ENCODE measurements at places on chromosomes 11 and 22. TPM values are rescaled to one million over a fixed set of nuclear protein-coding genes. Genes with fewer than 3 reads are reported as not detected.

- peak; percentile 30 for DNase-seq
Observed at GRCh38 chr22:49937758-49938564, 19.5 kb downstream of the CRELD2 start.

DNA sequence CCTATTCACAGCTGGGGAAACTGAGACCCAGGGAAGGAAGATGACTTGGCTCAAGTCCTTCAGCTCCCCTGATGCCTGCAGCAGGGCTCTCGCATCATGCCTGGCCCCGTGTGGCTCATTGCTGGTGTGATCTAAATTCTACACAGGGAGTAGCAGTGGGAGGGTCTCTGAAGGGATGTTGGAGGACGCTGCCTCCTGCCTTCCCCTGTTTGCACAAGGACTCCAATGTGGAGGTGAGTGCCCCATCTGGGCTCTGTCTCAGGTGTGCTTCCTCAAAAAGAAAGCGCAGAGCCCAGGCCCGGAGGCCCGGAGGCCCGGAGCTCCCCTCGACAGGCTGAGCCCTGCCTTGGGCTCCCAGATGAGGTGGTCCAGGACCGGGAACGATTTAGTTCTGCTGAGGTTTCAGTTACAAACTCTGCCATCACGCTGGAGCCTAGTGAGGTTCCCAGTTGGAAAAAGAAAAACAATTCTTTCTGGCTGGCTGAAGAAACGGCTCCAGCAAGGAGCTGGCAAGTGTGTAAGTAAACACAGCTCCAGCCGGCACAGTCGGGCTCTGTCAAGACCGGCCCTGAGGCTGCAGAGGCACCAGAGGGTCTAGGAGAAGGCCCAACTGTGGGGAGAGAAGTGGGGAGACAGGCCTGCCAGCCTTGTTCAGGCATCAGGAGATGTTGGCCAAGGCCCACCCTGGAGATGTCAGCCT is 49.8 kb downstream of the NAT10 start:
- DNase-seq = no peak

DNA sequence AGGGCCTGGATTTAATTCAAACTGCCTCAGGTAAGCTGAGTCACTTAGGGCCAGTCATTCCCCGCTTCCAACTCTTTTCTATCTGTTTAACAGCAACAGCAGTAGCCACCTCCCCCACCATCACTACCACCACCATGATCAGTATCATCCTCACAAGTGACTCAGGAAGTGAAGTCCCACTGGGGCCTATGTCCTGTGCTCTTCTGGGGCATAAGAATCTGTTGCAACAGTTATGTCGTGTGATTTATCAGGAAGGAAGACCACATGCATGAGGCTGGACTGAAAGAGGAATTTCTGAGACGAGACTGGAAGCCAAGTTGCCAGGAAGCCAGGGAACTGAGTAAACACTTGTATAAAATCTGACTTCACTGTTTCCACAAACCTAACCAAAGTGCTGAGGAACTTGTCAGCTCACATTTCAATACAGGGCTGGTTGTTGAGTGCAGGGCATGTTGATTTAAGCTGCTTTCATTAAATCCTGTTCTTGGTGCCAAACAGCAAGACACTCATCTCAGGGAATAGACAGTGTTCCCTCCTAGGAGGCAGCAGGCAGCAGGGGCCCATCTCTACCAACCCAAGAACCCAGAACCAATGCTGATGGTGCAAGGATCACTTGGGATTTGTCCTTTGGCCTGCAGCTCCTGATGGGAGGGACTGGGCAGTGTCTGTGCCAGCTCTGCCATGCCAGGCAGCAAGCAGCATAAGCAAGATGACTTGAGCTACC is 226.7 kb upstream of the NARS2 start:
- DNase-seq = peak; percentile 83

DNA sequence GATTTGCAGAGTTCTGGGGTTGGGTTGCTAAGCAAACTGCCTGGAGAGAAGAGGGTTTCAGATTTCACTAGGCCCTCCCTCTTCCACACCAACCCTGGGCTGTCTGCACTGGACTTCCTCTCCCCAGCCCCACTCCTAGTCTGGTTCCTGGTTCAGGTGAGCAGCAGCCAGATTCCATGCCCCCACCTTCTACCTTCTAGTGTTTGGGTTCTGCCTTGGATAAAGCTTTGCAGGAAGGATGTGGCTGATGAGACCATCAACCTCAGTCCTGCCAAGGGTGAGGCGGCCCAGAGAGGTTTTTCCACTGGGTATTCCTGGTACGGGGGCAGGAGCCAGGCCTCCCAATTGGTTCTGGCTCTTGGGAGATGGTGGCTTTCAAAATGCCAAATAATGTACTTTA is 68.3 kb downstream of the BCR start:
- DNase-seq = peak; percentile 53

- no peak for DNase-seq
Observed at GRCh38 chr22:39204216-39204615, 40.6 kb downstream of the PDGFB start.

Gene TYMP
- total RNA-seq = 21.6 TPM

Gene MMP8
- under 0.01 TPM for total RNA-seq

Gene PIWIL4
- total RNA-seq = 0.86 TPM

GRCh38 chr11:1919391-1920127 is at the start of gene TNNT3:
TSS of gene TNNT3 (plus strand) at chr11:1919703. CDS start at chr11:1922875, 3,172 bp downstream.
- no peak for DNase-seq

Gene RPUSD4
- 19.0 TPM for total RNA-seq

DNA sequence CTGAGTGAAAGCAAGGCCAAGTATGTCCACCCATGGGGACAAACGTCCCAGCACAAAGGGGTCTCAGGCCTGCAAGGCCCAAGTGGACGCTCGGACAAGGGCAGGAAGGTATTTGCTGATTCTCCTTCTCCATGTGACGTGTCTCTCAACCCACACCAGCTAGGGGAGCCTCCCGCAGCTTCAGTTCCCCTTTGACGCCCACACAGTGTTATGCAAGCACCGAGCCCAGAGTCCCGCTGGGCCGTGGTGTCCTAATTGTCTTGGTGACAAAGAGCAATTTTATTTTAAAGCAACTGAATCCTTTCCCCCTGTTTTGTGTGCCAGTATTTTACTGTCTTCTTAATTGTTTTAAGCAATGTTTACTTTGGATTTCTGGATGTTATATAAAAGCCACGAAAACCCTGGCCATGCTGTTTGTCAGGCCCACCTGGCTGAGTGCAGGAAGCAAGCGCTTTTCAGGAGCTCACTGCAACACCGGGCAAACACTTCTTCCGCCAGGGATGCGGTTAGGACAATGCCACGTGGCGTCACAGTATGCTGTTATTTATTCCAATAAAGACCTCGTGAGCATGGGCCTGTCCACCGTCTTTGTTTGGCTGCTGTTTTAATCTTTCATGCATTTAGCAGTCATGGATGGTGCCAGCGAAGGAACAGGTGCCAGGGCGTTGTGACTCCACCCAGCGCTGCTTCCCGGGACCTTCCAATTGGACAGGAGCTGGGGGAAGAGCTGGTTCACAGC is 8.2 kb upstream of the PARVG start:
- DNase-seq = peak; percentile 10

Gene SERHL2
- total RNA-seq = 2.2 TPM

DNA sequence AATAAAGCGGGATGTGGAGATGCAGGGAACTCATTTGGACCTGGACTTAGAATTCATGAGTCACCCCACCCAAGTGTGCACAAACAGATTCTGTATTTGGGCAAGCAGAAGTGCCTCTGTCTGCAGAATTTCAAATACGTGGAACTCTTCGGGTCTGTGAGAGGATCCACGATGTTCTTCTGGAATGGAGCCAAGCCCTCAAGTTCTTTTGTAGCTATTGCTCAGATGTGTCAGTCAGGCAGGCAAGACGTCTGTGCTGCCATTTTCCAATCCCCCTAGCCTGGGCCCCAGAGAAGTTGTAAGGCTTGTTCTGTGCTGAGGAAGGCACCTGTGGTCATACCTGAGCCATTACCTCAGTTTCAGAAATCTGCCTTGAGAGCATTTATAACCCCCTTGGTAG is 132.8 kb upstream of the RASSF10 start:
- no peak for DNase-seq

Gene CECR2
- total RNA-seq = not detected

DNA sequence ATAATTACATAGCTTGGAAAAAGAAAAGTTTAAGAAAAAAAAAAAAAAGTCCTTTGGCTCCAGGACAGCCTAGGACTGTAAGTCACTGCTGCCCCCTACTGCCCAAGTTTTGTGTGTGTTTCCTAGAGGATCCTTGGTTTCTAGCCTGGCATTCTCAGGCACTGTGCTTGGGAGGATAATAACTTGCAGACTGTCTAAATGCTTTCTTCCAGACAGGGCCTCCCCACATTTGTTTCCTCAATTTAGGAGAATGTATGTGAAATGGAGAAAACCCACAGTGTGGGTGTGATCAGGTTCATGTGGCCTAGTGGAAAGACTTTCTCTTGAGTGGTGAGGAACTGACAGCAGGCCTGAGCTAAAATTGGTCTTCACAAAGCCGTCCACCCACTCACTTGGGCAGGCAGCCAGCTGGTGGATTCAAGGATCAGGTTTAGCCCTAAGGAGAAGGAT is 191.0 kb downstream of the NAV2 start:
- DNase-seq = peak; percentile 78

DNA sequence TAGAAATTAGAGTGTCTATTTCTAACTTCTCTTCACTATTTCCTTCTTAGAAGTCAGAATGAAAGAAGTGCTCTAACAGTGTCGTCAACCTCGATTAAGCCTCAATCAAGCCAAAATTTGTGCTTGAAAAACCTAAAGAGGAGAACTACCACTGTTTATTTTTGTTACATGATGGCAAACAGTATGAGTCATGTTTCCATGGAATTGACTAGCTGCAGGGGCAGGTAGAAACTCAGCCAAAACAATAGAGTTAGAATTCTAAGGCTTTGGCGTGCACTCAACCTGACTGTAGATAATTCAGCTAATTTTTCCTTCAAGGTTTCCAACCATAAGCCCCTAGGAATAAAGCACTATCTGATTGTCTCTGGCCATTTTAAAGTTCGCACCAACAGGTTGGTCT is 415.9 kb downstream of the ETS1 start:
- DNase-seq = no peak

DNA sequence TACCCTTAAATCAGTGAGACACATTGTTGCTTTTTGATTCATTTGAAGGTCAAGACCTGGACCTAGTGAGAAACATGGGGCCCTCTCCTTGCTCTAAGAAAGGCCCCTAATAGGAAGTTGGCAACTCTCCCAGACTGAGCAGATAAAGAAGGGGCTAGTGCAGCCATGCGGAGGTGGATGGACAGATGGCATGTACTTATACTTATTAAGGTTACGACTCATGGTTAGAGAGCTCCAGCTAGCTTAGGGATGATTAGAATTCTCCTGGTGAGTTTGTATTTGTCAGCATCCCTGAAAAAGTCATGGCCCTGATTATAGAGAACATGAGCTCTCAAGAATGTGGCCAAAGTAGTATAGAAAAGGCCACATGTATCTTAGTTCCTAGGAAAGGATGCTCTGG is 112.1 kb upstream of the BDNF start:
- no peak for DNase-seq

Gene NCR3LG1
- 16.8 TPM for total RNA-seq

Gene FLRT1
- total RNA-seq = under 0.01 TPM

DNA sequence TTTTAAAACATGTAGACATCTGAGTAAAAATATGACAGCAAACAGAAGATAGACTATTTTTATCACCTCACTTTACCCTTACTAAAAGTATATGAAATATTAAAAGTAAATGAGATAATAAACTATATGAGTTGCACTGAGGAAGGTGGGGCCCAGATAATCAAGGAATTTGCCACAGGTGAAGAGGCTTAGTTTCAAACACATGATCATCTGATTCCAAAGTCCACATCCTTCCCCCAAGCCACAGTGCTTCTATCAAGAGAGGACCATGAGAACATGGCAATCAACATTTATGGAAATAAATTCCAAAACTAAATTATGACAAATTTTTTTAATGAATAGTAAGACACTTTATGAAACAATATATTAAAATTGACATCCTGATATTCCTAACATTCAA is 384.0 kb downstream of the DCDC1 start:
- no peak for DNase-seq

Gene KCNJ11
- total RNA-seq = not detected

GRCh38 chr22:21861851-21862250 is 5.6 kb downstream of the MAPK1 start:
- DNase-seq = no peak

Gene IGLL1
- total RNA-seq = not detected

DNA sequence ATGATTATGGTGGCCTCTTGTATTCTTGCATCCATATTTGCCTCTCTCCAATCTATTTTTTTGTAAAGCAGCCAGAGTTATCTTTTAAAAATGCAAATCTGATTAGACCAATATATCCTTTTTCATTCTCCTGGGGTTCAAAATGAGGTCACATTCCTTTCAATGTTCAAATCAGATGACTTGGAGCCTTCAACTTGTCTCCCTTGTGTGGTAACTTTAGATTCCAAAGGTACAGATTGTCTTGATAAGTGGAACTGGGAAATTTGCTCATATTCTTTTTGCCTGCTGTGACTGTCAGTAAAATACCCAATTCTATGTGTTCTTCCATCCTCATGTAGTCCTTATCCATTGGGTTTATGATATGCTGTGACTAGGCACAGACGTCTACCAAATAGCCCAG is 15.1 kb upstream of the CAPRIN1 start:
- DNase-seq = no peak

Gene GDPD4
- total RNA-seq = 0.64 TPM

- DNase-seq = peak; percentile 22
Observed at GRCh38 chr11:3109921-3110706, 52.9 kb upstream of the CARS1 start.

Gene OR52E8
- not detected for total RNA-seq

Gene MYBPC3
- total RNA-seq = not detected

Gene MS4A6E
- total RNA-seq = not detected

Gene CNGA4
- 0.43 TPM for total RNA-seq

Gene CCT8L2
- total RNA-seq = not detected

DNA sequence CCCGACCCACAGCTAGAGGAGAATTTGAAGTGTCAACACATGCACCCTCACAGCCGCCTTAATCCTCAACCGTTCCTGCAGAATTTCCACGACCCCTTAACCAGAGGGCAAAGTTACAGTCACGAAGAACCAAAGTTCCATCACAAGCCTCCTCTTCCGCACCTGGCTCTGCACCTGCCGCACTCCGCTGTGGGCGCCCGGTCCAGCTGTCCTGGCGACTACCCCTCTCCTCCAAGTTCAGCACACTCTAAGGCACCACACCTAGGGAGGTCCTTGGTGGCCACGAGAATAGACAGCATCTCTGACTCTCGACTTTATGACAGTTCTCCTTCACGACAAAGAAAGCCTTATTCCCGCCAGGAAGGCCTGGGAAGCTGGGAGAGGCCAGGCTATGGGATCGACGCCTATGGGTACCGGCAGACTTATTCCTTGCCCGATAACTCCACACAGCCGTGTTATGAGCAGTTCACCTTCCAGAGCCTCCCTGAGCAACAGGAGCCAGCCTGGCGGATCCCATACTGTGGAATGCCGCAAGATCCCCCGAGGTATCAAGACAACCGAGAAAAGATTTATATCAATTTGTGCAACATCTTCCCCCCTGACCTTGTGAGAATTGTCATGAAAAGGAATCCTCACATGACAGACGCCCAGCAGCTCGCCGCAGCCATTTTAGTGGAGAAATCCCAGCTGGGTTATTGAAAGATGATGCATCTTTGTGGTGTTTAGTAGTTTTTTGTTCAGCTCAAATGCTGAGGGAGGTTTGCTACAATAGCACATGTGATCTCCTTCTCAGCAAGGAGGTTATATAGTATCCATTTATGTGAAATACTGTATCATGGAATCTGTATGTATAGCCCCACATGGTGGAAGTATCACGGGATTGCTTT is 72.1 kb downstream of the ZC3H12C start:
- no peak for DNase-seq

GRCh38 chr11:12808519-12808918 is 134.3 kb downstream of the TEAD1 start:
- peak; percentile 77 for DNase-seq

Gene DBX1
- total RNA-seq = not detected

GRCh38 chr11:17601256-17601671 is 54.2 kb downstream of the OTOG start:
- no peak for DNase-seq

Gene PLAAT4
- 5.8 TPM for total RNA-seq

Gene CHKB
- total RNA-seq = 18.1 TPM
